ENCODE measurements at places on chromosomes 7 and 10.

DNA sequence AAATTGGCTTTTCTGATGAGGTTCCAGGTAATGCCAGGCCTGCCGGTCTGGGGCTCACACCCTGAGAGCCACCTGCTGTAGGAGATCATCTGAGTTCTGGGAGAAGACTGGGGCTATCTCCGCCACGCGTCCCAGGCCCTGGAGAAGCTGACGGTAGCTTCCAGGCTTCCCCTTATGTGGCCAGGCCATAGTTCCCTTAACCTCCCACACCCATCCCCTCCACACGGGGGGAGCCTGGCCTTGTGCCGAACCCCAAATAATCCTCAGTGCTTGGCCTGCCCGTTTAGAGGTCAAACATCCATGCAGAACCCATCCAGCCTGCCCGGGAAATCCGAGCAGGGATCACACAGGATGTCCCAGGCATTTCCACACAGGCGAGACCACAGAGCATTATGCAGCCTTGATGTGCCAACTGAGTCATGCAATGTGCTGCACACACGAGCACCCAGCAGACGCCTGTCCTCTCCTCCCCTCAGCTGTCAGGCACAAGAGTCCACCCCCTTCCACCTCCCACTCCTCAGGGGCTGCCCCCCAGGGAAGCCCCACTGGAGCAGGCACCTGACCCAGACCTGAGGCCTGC, 176.2 kb downstream of the PRKAG2 start:
- no peak for DNase-seq

DNA sequence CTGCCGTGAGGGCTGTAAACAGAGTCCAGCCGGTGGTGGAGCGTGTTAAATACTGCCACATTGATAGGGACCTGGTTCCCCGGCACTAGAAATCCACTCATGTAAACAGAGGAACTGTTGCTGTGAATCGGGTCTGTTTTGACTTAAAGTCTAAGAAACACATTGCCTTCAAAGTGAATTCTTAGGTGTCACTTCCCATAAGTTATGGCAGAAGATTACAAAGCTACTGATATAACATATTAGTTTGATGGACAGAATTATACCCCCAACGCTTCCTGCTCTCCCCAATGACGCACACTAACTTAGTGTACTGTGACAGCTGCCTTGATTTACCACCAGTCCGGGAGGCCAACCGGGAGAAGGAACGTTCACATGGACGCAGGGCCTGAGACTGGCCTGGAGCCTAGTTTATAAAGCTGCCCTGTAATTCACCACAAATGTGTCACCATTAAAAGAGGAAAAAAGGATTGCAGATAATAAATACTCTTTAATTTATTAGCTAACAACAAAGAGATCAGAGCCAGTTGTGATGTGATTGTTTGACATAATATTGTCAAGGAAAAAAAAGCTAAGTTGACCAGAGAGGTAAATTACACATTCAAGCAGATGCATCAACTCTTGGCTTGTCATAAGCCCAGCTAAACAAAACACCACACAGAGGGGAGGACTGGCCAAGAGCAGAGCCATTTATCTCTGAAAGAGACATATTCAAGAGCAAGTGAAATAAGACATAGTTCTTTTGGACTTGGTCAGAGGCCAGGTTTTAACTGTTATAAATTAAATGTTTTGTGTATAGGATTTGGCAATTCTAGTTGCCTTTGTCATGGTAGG, 820.6 kb downstream of the LRMDA start:
- DNase-seq: no peak

DNA sequence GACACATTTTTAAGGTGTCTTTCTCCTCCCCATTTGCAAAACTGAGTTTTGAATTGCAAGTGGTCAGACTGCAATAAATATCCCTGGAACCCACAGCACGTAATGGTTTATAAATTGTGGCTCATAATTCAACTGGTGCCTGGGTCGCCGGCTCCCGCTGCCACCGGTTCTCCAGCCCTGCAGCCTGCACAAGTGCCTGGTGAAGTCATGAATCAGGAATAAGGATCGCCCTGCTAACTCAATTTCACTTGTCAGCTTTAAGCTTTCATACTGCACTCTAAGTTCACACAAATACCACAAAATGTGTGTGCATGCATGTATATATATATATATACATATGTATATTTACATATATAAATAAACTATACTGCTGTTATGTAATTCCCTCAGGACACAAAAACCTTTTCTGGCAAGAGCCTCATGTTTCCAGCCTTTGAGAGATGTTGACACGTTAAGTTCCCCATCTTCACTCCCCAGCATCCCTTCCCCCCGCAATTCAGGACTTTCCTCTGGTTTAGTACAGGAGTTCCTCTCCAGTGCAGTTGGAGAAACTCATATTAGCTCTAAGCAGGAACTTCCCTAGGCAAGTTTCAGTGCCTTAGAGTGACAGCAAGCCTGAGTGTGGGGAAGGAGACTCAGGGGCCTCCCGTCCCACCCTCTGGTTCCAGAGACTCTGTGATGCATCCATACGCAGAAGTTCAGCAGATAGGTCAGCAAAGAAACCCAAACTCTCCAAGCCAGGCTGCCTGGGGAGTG, 129.2 kb upstream of the UNC5B start:
- no peak for DNase-seq

DNA sequence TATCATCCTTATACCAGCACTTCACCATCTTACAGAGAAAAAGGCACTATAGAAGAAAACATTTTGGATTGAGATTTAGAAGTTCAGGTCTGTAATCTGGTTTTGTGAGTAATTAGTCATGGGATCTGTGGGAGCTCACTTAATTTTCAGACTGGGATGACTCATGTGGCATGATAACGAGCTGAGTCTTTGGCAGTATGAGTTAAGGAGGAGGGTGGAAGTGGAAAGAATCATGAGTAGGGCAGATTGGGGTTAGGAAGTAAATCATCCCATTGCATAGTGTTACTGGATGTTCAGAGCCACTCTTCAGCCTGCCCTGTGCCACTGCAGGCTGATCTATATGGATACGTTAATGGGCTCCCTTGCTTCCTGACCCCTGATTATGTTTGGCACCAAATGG, 64.9 kb downstream of the ZNF92 start:
- DNase-seq: no peak

GRCh38 chr7:127619681-127620405, 1.9 kb upstream of the PAX4 start:
- DNase-seq: peak; percentile 10

DNA sequence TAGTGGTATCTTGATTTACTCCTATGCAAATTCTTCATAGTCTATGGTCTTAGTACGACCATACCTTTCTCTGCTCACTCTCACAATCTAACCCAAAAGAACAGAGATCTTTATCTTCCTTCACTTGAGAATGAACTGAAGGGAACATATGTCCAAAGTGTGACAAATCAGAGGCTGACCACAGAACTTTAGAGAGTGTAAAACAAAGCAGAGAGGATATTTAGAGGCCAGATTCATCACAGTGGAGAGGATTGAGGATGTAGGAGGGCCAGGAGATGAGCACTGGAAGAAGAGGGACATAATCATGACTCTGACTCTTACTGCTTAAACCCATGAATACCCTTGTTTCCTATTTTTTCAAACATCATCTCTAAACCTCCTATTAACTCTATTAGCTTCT, 935.3 kb upstream of the PHF14 start:
- no peak for DNase-seq

GRCh38 chr7:30430276-30430675, 48.3 kb downstream of the NOD1 start:
- peak; percentile 28 for DNase-seq

DNA sequence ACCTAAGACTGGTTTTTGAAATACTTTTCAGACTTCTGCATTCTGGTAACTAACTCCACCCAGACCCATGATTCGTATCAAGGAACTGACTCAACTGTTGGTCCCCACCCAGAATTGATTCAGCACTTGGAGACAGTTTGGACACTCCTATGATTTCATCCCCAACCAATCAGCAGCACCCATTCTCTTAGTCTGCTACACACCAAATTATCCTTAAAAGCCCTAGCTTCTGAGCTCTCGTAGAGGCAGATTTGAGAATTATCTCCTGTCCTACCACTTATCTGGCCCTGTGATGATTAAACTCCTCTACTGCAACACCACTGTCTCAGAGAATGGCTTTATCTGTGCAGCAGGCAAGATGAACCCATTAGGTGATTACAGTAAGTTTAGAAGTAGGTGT, 7.7 kb upstream of the GSTO1 start:
- no peak for DNase-seq

- DNase-seq: peak; percentile 46
Measured at GRCh38 chr7:42677751-42678699, 233.8 kb downstream of the C7orf25 start.

DNA sequence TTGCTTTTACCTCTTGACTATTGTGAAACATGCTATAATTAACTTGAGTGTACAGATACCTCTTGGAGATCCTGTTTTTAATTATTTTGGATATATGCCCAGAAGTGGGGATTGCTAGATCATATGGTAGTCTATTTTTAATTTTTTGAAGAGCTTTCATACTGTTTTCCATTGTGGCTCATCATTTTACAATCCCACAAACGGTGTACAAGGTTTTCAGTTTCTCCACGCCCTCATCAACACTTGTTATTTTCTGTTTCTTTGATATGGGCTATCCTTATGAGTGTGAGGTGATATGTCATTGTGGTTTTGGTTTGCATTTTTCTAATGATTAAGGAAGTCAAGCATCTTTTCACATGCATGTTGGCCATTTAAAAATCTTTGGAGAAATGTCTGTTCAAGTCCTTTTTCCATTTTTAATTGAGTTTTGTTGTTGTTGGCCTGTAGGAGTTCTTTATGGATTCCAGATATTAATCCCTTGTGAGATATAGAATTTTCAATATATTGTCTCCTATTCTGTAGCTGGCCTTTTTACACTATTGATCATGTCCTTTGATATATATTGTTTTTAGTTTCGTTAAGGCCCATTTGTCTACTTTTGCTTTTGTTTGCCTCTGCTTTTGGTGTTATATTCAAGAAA, 7.5 kb downstream of the AGK start:
- DNase-seq: no peak

DNA sequence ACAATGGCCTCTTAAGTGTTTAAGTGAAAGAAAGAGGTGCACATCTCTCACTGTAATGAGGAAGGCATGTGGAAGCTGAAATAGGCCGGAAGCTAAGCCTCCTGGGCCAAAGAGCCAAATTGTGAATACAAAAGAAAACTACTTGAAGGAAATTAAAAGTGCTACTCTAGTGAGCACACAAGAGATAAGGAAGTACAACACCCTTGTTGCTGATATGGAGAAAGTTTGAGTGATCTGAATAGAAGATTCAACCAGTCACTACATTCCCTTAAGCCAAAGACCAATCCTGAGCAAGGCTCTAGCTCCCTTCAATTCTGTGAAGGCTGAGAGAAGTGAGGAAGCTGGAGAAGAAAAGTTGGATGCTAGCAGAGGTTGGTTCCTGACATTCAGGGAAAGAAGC, 8.2 kb downstream of the DKK1 start:
- no peak for DNase-seq

GRCh38 chr10:69086001-69086509, 1.8 kb upstream of the SRGN start:
- DNase-seq: no peak

- no peak for DNase-seq
Measured at GRCh38 chr10:15060638-15061037, 16.9 kb downstream of the OLAH start.

GRCh38 chr7:85014936-85015660, 171.8 kb downstream of the SEMA3D start:
- no peak for DNase-seq

DNA sequence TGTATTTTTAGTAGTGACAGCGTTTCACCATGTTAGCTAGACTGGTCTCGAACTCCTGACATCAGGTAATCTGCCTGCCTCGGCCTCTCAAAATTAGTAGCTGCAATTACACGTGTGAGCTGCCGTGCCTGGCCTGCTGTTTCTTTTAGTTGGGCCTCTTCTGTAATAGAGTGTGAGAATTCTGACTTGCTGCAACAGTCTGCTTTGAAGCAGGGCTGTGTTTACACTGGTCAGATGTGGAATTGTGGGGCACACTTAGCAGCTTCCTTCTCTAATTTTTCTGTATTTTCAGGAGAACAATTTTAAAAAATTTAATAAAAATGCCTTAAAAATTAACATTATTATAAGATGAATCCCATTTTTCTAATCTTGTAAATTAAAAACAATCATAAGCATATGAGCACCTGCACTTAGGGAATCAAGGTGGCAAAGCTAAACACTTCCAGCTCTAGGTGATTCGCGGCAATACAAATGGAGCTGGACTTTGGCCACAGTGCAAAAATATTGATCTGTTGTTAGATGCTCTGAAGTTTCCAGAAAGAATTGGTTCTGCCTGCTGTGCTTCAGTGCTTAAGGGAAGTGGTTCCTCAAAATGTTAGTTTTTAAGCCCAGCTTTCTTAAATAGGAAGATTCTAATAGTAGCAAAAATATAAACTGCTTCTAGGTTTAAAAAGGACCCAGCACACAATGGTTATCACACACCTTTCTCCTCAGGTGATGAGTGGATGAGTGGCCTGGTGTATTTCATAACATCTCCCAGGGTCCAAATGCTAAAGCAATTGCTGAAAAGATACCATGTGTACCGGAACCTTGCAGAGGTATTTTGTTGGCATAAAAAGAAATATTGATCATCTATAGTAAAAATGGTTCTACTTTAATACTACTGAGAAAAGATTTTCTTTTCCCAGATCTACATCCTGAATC, 63.5 kb upstream of the ATRNL1 start:
- DNase-seq: no peak

GRCh38 chr7:28609608-28610007, 197.3 kb downstream of the CREB5 start:
- no peak for DNase-seq

GRCh38 chr7:36062154-36062815, 90.8 kb upstream of the EEPD1 start:
- DNase-seq: no peak

DNA sequence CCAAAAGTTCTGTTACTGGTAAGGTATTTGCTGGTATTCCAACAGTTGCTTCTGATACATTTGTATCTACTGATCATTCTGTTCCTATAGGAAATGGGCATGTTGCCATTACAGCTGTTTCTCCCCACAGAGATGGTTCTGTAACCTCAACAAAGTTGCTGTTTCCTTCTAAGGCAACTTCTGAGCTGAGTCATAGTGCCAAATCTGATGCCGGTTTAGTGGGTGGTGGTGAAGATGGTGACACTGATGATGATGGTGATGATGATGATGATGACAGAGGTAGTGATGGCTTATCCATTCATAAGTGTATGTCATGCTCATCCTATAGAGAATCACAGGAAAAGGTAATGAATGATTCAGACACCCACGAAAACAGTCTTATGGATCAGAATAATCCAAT, 131.0 kb downstream of the AASS start:
- DNase-seq: no peak

DNA sequence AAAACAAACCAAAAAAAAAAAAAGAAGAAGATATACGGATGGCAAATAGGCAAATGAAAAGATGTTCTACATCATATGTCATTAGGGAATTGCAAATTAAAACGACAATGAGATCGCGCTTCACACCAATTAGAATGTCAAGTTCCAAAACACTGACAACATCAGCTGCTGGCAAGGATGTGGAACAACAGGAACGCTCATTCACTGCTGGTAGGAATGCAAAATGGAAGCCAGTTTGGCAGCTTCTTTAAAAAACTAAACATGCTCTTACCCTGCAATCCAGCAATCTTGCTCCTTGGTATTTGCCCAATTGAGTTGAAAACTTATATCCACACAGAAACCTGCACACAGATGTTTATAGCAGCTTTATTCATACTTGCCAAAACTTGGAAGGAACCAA, 34.8 kb downstream of the CALML5 start:
- DNase-seq: no peak

GRCh38 chr10:61673360-61673759, 10.6 kb downstream of the CABCOCO1 start:
- DNase-seq: no peak
